ENCODE measurements at places on chromosomes 5 and 9. TPM values are rescaled to one million over a fixed set of nuclear protein-coding genes. Genes with fewer than 3 reads are reported as not detected.

The HTR4 gene
- total RNA-seq: not detected

DNA sequence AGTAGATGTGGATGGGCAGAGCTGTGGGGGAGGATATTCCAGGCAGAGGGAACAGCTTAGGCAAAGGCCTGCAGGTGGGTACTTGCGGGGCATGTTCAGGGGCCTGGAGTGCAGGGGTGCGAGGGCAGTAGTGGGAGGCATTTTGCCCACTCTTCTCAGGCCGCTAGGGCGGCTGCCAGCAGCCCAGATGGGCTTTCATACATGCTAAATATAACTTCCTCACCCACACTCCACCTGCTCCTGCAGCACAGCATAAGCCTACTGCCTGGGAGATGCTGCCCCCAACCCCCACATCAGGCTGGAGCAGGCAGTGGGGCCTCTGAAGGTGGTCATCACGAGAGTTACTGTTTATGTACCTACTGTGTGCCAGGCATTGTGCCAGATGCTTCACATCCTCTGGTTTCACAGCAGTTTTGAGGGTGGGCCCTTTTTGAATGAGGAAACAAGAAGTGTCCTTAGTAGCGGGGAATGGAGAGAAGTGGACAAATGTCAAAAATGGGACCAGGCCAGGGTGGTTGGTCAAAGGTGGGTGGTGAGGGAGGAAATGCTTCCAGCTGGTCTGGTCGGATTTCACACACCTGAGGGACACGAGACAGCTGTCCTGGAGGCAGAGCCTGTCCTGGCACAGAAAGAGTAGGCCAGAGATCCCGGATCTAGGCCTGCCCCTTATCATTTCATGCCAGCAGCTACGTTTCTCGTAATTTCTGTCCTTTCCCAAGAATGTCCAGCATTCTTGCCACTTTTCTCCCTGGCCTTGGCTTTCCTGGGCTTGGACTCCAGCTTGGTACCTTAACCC, 12.1 kb downstream of the RGS14 start:
- peaks cover 2% of the 10 kb centered on the region for H3K4me1 ChIP-seq
- no peak overlapping the region for H3K4me3 ChIP-seq
- DNase-seq: no peak
- H3K27me3 ChIP-seq: no peaks in the 10 kb centered on the region
- peak overlapping the region; percentile 20 for H3K27ac ChIP-seq
- no peaks in the 10 kb centered on the region for H3K36me3 ChIP-seq

- DNase-seq: no peak
- no peaks in the 10 kb centered on the region for H3K36me3 ChIP-seq
- H3K4me3 ChIP-seq: no peak overlapping the region
Measured at GRCh38 chr5:82176115-82176814, 101.9 kb downstream of the RPS23 start.

DNA sequence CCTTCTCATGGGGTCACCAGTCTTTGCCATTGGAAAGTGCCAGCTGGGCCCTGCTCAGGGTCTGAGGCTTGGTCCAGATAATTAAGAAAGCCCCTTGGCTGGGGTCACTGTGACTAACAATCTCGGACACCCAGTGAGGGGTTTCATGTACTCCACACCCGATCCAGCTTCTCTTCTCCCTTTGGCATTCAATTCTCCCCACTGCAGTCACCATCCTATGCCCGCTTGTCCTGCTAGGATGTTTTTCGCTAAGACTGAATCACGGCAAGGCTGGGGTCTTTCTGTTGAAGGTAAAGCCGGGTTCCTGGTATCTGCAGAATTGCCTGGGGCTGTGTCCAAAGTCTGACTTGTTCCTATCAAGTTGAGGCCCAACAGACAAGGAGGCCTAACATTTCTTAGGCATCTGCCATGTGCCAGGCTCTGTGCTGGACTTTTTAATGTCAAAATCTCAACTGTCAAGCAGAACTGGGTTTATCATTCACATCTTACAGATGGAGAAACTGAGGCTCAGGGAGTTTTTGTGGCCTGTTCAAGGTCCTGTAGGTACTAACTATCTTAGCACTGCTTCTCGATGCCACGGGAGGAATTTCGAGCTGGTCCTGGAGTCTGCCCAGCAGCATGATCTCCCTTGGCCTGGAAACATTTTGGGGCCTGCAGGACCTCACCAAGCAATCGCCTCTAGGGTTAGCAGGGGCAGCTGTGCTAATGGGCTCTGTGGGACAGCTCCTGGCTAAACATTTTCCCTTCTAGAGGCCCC, 142.0 kb upstream of the ALDH1B1 start:
- H3K27ac ChIP-seq: no peak overlapping the region
- no peaks in the 10 kb centered on the region for H3K27me3 ChIP-seq
- no peaks in the 10 kb centered on the region for H3K36me3 ChIP-seq
- no peak overlapping the region for H3K4me3 ChIP-seq
- no peaks in the 10 kb centered on the region for H3K4me1 ChIP-seq

DNA sequence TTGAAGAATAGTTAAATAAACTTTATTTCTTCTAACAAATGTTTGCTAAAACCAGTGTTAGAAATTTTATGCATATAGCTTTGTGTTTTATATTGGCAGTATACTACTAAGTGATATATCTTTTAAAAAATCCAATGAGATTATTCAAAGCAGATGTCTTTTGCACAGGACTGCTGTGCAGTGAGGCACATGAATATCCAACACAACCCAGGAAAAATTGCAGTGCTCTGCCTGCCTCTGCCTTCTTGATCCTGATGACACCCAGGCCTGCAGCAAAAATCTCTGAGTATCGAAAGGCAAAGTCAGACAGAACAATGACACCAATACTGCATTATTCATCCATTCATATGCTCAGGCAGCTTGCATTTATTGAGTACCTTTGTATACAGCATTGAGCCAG, 1076.5 kb upstream of the ARRDC3 start:
- no peak for DNase-seq
- H3K36me3 ChIP-seq: no peaks in the 10 kb centered on the region
- no peaks in the 10 kb centered on the region for H3K27me3 ChIP-seq
- H3K27ac ChIP-seq: no peak overlapping the region
- H3K4me3 ChIP-seq: no peak overlapping the region

Measured in right lobe of liver (tissue), 6 donors.